ENCODE measurements at places on chromosomes 4 and X.

GRCh38 chrX:78710171-78710570 lies 37.3 kb upstream of the LPAR4 start:
- DNase-seq: no peak

- DNase-seq: no peak
Observed at GRCh38 chr4:121326597-121326996, 54.2 kb downstream of the QRFPR start.

DNA sequence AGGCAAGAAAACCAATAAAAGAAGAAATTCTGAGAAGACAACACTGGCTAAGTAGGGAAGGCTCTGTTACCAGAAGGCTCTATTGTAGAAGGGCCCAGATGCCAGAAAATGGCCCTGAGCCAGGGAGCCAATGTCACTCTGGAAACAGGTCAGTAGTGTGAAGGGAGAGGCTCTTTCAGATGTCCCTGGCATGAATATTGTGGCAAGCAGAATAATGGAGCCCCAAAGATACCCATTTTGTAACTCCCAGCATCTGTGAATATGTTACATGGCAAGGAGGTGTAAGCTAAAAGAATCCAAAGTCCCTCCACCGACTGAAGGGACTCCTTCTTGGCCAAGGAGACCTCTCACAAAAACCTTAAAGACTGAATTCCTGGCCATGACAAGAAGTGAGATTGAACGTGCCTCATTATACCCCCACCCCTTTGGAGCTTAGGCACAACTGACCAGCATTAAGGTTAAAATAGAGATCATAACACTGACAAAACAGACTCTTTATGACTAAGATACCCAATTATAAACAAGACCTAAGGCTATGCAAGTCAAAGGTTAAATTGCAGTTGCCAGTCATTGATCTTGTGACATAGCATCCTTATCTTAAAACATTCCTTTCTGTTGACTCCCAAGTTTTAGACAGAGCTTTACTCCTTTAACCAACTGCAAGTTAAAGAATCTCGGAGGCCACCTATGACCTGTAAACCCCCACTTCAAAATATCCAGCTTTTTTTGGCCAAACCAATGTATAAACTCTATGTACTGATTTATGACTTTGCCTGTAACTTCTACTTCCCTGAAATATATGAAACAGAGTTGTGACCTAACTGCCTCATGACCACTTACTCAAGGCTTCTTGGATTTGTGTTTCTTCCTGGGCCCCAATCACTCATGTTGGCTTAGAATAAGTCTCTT lies 42.2 kb upstream of the SMIM10 start:
- no peak for DNase-seq

DNA sequence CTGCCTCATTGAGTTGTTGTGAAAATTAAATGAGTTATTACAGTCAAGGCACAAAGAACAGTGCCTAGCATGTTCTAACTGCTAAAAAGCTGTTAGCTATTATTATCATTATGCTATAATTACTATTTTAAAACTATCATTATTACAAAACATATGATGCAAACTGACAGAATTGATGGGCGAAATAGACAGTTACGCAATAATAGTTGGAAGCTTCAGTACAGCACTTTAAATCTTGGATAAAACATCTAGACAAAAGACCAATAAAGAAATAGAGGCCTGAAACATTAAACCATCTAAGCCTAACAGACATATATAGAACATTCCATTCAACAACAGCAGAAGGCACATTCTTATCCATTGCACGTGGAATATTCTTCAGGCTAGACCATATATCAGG lies 73.0 kb downstream of the TAB3 start:
- DNase-seq: no peak

- DNase-seq: no peak
Observed at GRCh38 chr4:165874072-165874790, 1.2 kb downstream of the TLL1 start.

- no peak for DNase-seq
Observed at GRCh38 chr4:62548108-62548524, 1348.0 kb downstream of the ADGRL3 start.

- no peak for DNase-seq
Observed at GRCh38 chrX:110846071-110846470, 50.5 kb upstream of the CHRDL1 start.

DNA sequence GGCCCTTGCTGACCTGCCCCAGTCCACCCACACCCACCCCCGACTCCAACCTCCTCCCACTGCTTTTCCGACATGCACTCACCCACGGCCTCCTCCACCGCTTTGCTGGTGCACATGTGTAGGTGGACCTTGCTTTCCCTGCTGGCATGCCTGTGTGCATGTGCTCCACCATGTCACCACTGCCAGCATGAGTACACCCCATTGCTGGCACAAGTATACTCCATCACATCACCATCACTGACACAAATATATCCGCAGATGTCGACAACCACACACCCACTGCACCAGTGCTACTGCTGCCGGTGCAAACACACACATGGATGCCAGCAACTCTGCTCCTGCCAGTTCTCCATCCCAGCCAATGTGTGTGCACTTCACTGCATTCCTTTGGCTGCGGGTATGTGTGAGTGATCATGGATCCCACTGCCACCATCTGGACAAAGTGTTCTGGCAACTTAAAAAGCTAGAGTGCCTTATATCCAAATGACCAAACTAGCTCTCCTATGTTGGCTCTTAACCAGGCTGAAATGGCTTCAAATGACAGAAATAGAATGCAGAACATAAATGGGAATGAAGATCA lies 1072.3 kb downstream of the RAPGEF2 start:
- no peak for DNase-seq

GRCh38 chrX:141175786-141176185 lies 1.1 kb downstream of the LDOC1 start:
- no peak for DNase-seq

DNA sequence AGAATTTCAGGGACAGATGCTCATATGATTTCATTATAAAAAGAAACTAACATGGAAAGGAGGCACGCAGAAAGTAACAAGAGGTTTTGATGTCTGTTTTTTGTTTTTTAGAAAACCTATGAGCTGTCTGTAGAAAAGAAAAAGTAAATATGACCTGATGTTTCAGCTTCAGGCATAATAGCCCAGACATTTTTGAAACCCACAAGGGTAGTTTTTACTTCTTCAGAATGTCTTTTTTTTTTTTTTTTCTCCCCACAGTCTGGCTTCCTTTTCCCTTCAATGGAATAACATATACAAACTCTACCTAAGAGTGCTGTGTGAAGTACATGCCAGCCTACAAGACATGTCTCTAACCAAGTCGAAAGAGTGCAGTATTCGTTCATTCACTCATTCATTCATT lies 18.3 kb upstream of the STX18 start:
- DNase-seq: no peak

GRCh38 chrX:109187473-109188168 lies 294.3 kb downstream of the GUCY2F start:
- no peak for DNase-seq

GRCh38 chr4:88200186-88200585 lies 41.7 kb upstream of the ABCG2 start:
- no peak for DNase-seq

- DNase-seq: no peak
Observed at GRCh38 chr4:13455411-13455810, 28.7 kb downstream of the RAB28 start.

DNA sequence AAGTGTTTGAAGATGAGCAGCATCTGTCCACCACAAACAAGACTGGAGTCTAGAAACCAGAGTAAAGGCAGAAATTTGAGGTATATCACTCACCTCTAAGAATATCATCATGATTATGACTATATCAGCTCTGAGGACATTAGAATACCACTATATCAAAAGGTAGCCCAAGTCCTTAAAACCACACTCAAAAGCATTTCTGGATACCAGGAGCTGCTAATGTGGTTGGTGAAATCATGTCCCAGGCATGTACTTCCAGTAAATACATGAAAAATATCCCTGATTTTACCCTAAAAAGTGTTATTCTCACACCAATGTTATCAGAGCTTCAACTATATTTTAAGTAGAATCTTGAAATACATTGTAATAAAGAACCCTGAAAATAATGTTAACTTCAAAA lies 136.3 kb upstream of the SMAD1 start:
- no peak for DNase-seq
